Stimulated activated CD8-positive, alpha-beta memory T cell treated with anti-CD3 and anti-CD28 coated beads, Interleukin-7, amount 100 ng/mL, for 24 hours (primary cell): ENCODE measurements at places on chromosomes 12 and 14.

DNA sequence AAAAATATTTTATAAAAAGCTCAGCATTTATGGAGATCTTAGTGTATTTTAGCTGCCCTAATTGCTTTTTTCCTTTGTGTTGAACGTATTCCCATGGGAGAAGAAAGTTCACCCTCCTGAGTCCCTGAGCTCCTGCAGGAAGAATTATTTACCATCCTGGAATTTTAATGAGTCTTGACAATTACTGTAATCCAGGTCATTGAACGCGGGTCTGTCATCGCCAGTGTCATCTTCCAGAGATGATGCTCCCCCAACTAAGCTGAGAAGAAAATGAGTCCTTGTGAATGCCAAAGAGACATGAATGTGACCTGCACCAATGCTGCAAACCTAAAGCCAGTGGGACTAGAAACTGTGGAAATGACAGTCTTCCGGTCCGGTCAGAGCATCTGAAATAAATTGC is 129.5 kb downstream of the FBXL14 start:
- no peak for DNase-seq

- DNase-seq, result no peak
Measured at GRCh38 chr14:51575349-51576116, 76.2 kb upstream of the FRMD6 start.

DNA sequence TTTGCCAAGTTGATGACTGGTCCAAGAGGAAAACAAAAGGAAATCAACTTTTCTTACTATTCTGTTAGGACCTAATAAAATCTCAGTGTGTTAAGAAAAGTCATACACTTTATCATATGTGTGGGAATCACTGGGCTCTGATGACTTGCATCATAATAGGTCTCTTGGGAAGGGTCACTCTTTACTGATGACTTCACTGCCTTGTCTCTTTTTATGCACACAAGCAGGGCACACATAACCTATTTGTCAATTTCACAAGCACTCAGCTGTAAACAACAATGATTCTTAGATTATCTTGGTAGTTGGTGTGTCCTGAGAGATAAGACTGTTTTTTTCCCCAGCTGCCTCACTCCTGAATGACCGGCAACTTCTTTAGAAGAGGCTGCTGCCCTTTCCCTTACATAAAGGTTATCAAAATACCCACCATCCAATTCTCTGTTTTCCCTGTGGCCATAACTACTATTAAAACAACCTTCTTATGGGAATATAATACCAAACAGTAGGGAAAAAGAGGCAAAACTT is 50.9 kb upstream of the INSM2 start:
- DNase-seq, result no peak

- no peak for DNase-seq
Measured at GRCh38 chr12:2580821-2581220, 213.9 kb upstream of the FKBP4 start.
